ENCODE measurements at places on chromosomes 5 and 9. TPM values are rescaled to one million over a fixed set of nuclear protein-coding genes. Genes with fewer than 3 reads are reported as not detected.

The CDK7 gene
- 50.7 TPM for total RNA-seq

The PLAC8L1 gene
- 0.69 TPM for total RNA-seq

The SHROOM1 gene
- 2.3 TPM for total RNA-seq

The GPR107 gene
- total RNA-seq, result 40.8 TPM

The URM1 gene
- 20.1 TPM for total RNA-seq

The CREB3 gene
- 33.0 TPM for total RNA-seq

The IFNA13 gene
- not detected for total RNA-seq

The PTPA gene
- 67.6 TPM for total RNA-seq

The TNIP1 gene
- total RNA-seq, result 16.8 TPM

The ISOC1 gene
- 53.1 TPM for total RNA-seq

The SCGB3A1 gene
- total RNA-seq, result not detected

The THBS4 gene
- 11.8 TPM for total RNA-seq

The SLC6A18 gene
- total RNA-seq, result not detected

The MZB1 gene
- not detected for total RNA-seq

The SLCO6A1 gene
- not detected for total RNA-seq

The PCDHB16 gene
- 5.8 TPM for total RNA-seq

The SLC36A2 gene
- total RNA-seq, result not detected

The DBH gene
- under 0.01 TPM for total RNA-seq

The KIAA0825 gene
- 36.9 TPM for total RNA-seq

The ZNF300 gene
- total RNA-seq, result 48.4 TPM

The SUSD1 gene
- 60.9 TPM for total RNA-seq

The FKBP15 gene
- total RNA-seq, result 14.8 TPM

The COL15A1 gene
- 6.7 TPM for total RNA-seq

The C5orf58 gene
- not detected for total RNA-seq

The P4HA2 gene
- 14.5 TPM for total RNA-seq

Data from diencephalon (tissue), 1 donor.